Stimulated activated CD8-positive, alpha-beta memory T cell treated with anti-CD3 and anti-CD28 coated beads, Interleukin-4, amount 100 ng/mL, for 1 hour (primary cell): ENCODE measurements at places on chromosomes 1 and 21.

DNA sequence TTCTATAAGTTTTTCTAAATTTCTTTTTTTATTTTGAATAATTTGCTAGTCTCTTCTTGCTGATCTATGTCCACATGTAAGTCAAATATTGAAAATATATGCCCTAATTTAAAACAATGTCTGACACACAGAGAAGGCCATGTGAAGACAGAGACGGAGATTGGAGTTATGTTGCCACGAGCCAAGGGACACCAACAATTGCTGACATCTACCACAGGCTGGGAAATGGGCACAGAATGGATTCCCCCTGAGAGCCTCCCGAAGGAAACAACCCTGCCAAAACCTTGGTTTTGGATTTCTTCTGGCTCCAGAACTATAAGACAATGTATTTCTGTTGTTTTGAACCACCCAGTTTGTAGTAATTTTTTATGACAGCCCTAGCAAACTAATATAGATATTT lies 485.0 kb upstream of the ZRANB2 start:
- DNase-seq: no peak

GRCh38 chr1:110636149-110636935 lies 30.2 kb upstream of the KCNA2 start:
- no peak for DNase-seq

DNA sequence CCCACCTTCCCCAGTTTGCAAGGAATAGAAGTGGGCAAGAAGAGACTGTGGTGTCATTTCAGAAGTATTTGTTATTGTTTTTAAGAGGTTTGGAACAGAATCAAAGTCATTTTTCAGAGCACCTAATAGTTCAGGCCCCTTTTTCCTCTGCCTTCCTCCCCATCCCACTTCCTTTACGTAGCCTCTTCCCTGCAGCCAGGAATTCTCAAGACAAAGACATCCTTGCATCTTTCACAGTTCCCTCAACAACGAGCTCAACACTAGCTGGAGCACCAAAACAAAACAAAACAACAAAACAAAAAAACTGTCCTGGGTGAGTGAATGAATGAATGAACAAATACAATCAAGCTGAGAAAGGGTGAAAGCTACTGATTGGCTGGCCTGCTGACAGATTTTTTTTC lies 7.0 kb downstream of the PALMD start:
- DNase-seq: no peak

- no peak for DNase-seq
Measured at GRCh38 chr1:117364240-117364639, 3.0 kb upstream of the MAN1A2 start.

DNA sequence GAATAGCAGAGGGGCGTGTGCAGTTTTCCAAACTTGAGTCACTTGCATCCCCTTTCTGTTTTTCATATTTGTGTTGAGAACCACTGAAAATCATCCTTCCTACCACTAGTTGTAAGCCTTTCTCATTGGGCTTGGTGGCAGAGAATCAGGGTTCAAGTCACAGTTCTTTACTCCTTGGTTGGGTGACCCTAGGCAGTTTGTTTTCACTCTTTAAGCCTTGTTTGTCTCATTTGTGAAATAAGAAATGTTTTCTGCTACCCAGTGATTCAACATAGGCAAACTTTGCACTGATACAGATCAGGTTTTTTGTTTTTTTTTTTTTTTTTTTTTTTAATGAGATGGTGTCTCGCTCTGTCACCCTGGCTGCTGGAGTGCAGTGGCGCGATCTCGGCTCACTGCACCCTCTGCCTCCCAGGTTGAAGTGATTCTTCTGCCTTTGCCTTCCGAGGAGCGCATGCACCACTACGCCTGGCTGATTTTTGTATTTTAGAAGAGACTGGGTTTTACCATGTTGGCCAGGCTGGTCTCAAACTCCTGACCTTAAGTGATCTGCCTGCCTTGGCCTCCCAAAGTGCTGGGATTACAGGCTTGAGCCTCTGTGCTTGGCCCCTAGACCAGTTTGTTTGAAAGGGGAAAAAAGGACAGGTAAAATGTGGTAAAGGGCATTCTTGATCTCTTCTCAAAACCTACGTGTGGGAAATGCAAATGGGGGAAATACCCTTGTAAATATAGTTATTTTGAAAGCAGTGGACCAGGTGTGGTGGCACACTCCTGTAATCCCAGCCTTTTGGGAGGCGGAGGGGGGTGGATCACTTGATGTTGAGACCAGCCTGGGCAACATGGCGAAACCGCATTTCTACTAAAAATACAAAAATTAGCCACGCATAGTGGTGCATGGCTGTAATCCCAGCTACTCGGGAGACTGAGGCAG lies 3.2 kb downstream of the CLIC4 start:
- DNase-seq: no peak

- no peak for DNase-seq
Measured at GRCh38 chr1:16006552-16007485, 2.8 kb downstream of the SRARP start.

DNA sequence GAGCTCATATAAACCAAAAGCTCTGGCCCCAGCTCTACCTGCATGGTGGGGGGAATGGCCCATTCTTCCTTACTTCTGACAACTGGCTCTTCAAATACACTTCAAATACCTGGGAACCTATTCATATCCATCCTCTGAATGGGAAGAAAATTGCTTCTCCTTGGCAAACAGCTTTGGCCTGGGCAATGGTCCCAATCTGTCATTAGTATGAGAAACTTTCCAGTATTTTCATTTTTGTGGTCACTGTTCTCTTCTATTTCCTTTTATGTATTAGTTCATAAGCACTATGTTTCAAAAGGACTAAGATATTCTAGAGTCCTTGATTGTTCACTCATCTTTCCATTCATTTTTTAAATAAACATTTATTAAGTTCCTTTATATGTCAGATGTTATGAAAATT lies 5.2 kb upstream of the HSD3B2 start:
- DNase-seq: no peak

DNA sequence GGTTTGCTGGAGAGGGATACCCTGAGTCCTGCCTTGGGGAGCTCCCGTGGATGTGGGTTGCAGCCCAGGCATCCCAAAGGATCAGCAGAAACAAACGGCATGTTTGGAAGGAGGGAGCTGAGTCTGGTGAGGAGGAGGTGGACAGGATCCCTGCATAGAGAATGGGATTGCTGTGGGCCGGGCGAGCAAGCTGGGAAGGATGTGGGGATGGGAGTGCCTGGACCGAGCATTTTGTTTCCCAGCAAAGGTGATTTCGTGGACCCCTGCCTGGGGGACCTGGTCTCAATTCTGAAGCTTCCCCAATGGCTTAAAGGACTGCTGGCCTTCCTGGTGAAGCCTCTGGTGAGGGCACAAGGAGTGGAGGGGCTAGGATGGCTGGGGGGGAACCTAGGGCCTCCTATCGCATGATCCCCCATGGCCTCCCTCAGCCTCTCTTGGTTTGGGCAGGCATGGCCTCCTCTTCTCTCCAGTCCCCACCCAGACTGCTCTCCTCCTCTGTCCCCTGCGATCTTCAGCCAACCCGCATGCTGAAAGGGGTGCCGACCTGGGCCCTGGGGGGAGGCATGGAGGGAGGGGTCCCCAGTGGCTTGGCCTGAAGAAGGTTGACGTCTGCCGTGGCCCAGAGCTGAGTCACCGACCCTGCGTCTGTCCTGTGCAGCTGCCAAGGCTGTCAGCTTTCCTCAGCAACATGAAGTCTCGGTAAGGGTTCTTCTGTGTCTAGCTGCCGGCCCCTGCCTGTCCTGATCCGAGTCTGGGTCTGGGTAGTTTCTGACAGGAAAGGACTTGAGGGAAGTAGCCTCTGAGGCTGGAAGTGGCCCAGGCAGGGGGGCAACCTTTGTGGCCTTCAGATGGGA lies 16.3 kb downstream of the FAAH start:
- no peak for DNase-seq

DNA sequence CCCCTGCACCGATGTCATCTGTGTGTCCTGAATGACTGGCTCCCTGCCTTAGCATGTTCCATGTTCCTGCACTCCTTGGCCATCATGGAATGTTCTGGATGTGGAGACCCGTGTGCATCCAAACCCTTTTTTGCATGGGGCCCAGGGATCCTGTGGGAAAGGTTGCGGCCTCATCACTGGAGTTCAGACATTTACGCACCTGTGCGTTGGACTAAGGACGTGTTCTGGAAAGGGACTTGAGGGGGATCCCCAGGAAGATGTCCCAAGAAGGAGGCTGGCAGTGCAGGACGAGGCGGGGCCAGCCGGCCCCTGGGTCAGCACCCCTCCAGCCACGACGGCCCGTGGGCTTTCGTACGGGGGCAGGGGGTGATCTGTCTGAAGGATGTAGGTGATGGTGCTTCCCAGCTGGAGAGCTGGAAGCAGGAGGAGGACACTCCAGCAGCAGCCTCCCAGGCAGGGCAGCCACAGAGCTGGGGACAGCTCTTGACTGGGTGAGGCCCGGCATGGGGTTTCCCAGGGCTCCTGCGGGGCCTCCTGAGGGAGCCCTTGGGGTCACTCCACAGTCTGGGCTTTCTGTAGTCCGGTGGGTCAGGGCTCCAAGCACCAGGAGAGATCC lies 67.2 kb downstream of the SCCPDH start:
- no peak for DNase-seq

DNA sequence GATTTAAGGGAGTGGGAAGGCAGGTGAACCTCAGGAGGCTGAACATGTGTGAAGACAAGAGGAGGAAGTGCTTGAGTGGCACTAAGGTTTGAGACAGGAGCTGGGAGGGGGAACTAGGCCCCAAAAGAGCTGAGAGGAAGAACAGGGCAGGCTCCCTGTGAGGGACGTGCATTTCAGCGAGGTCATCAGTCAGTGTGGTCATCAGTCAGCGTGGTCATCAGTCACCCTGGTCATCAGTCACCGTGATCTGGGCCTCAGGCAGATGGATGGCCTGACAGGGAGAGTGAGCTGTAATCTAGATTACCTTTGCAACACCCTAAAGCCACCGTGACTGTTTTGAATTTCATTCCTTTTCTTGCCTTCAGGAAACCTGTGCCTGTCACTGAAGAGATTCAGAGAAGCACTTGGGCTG lies 29.1 kb downstream of the VTCN1 start:
- no peak for DNase-seq

GRCh38 chr1:3207217-3207848 lies 138.3 kb downstream of the PRDM16 start:
- DNase-seq: no peak

DNA sequence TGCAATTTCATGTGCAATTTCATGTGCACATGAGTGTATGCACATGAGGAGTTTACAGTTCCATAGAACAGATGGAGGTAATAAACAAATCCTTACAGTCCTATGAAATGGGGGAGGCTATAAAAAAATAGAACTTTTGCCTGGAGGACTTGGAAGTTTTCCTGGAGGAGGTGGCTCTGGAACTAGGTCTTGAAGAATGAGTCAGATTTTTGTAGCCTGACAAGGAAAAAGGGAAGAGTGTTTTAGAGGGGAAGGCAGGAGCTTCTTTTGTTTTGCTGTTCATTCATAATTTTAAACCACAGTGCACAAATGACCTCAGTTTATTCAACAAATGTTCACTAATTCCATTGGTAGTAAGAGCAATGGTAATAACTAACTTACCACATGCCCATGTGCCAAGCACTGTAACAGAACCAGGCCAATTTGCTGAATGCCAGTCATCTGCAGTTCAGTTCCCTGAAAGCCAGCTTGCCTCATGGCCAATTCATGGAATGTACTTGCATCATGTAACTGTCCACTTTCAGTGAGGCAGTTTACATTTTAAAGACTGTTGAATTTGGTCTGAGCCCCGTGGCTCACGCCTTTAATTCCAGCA lies 2.7 kb downstream of the DIO1 start:
- DNase-seq: no peak

DNA sequence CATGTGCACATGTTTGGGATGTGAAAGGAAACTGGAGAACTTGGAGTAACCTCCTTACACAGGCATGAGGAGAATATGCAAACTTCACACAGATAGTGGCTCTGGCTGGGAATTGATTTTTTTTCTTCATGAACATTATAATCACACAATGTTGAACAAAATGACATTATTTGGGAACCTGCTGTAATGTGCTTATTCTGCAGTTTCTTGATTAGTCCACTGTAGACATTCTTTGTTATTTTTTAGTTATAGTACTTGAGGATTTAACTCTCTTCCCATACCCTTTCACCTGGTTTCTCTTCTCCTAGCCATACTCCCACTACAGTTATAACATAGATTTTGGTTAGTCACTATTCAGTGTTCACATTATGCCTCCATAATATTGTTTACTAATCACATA lies 68.3 kb downstream of the ATG4C start:
- no peak for DNase-seq

DNA sequence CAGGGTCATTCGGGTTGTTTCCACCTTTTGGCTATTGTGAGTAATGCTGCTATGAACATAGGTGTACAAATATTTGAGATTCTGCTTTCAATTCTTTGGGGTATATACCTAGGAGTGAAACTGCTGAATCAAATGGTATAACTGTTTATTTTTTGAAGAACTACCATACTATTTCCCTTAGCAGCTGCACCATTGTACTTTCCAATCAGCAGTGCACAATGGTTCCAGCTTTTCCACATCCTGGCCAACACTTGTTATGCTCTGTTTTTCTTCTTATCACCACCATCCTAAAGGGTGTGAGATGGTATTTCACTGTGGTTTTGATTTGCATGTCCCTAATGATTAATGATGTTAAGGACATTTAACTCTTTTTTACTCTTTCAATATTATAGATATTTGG lies 3.6 kb upstream of the ABCA4 start:
- no peak for DNase-seq

- no peak for DNase-seq
Measured at GRCh38 chr1:201585093-201585483, 46.2 kb downstream of the NAV1 start.

DNA sequence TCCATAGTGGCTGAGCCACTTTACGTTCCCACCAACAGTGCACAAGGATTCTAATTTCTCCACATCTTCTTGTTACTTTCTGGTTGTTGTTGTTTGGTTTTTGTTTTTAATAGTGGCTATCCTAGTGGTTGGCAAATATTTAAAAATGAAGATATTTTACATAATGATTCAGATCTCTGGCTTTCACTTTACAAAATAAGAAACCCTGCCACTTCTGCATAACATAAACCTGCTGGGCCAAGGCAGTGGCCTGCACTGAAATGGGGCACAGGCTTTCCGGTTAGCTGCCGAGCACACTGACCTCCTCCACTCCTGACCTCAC lies 320.4 kb downstream of the RPS6KC1 start:
- DNase-seq: no peak

GRCh38 chr1:150551051-150551783 lies 2.0 kb downstream of the ADAMTSL4 start:
- DNase-seq: no peak

GRCh38 chr1:24226749-24227148 lies 39.7 kb upstream of the IFNLR1 start:
- DNase-seq: no peak
